CD4-positive, alpha-beta T cell treated with Interleukin-4 for 4 hours (primary cell): ENCODE measurements at places on chromosomes 13 and 19.

DNA sequence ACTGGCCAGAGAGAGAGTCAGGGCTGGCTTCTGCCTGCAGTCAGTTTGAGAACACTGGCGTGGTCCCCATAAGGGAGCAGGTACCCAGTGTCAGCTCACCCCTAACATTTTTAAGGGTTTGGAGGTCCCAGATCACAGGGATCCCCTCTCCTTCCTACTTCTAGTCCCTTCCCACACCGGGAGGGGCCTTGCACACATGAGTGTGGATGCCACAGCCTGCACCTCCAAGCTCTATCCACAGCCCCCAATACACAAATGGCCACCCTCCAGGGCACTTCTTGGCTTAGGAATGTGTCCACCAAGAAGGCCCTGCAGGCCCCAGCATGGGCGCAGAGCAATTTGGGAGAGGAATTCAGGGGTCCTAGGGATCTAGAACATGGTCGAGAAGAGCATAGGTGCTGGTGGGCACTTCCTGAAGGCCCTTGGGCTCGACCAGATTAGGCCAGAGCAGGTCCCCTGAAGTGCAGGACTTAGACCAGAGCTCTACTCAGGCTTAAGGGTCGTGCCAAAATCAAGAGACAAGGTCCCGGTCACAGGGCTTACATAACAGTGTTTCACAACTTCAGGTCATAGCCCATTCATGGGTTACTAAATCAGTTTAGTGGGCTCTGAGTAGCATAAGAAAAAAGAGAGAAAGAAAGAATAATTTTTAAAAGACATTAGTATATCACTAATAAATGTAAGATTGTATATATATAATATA, 16.0 kb downstream of the FXYD5 start:
- DNase-seq = no peak

- no peak for DNase-seq
These were observed 48.0 kb upstream of the WASF3 start for GRCh38 chr13:26509491-26509890.

DNA sequence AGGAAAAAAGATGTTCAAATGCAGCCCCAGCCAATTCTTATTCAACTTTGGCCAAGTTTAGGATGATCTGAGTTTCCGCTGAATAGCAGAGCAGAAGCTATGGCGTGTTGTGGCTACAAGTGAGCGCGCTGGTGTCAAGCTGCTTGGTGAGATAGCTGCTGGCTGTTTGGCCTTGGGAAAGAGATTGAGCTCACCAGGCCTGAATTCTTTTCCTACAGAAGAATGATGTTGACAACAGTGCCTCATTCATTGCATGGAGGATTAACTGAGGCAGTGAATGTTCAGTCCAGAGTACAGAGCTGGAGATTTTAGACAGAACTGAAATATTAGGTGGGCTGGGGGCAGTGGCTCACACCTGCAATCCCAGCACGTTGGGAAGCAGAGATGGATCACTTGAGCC, 31.5 kb upstream of the MAP3K10 start:
- no peak for DNase-seq

GRCh38 chr13:35475960-35476943, at the start of gene MAB21L1:
TSS of gene MAB21L1 (minus strand) at chr13:35476689. CDS start at chr13:35476138, 551 bp downstream.
- DNase-seq = no peak

DNA sequence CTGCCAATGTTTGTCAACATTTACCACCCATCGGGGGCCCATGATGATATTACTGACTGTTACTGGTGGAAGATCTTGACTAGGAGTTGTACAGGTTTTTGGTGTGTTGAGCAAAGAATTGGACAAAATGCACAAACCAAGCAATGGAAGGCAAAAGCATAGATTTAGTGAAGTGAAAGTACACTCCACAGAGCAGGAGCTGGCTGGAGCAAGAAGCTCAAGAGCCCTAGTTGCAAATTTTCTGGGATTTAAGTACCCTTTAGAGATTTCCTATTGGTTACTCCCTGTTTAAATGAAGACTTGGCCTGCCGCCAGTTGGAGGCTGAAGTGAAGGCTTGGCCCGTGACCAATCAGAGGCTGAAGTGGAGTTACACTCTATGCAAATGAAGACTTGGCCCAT, 128.6 kb upstream of the KL start:
- DNase-seq = no peak

DNA sequence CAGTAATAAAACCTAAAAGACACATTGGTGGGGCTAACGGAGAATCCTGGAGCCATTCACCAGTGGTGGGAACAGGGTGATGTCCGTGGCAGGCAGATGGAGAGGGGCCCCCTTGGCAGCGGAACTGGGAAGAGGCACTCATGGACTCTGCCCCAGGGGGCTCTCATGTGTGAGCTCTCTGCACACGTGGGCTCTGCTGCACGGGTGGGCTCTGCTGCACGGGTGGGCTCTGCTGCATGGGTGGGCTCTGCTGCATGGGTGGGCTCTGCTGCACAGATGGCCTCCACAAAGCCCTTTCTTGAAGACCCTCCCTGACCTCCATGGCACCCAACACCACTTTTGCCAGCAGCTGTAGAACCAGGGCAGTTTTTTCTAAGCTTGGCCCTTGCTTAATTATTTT, 52.3 kb downstream of the PARP4 start:
- DNase-seq = no peak

DNA sequence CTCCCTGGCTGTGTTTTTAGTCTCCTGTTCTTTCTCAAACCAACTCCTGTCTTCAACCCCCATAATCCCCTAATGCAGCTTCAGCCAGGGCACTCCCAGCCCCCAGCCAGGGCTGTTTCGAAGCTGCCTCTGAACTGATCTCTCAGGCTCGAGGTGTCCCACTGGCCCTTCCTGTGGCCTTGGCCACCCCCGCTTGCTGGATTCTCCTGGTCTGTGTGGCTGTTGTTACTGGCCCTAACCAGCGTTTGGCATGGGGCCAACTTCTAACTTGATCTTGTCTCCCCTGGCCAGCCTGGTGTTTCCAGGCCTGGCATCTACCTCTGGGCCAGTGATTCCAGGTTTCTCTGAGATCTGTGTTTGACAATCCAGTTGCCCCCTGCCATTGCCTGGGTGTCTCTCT, 11.0 kb downstream of the XAB2 start:
- DNase-seq = no peak

GRCh38 chr19:48740164-48740972, at the start of gene RASIP1:
TSS of gene RASIP1 (minus strand) at chr19:48740610. CDS start at chr19:48740282, 328 bp downstream.
- DNase-seq = no peak

- DNase-seq = no peak
These were observed 162.5 kb downstream of the OLFM4 start for GRCh38 chr13:53191091-53191490.

- DNase-seq = no peak
These were observed 126.9 kb downstream of the RAB20 start for GRCh38 chr13:110434629-110435028.

GRCh38 chr13:34816245-34816884, 125.7 kb upstream of the NBEA start:
- no peak for DNase-seq

GRCh38 chr13:30664689-30665275, 47.1 kb downstream of the USPL1 start:
- no peak for DNase-seq

- DNase-seq = no peak
These were observed 697.3 kb downstream of the PCDH9 start for GRCh38 chr13:66532845-66533244.

GRCh38 chr19:13975870-13976269, 23.6 kb downstream of the DCAF15 start:
- DNase-seq = no peak

DNA sequence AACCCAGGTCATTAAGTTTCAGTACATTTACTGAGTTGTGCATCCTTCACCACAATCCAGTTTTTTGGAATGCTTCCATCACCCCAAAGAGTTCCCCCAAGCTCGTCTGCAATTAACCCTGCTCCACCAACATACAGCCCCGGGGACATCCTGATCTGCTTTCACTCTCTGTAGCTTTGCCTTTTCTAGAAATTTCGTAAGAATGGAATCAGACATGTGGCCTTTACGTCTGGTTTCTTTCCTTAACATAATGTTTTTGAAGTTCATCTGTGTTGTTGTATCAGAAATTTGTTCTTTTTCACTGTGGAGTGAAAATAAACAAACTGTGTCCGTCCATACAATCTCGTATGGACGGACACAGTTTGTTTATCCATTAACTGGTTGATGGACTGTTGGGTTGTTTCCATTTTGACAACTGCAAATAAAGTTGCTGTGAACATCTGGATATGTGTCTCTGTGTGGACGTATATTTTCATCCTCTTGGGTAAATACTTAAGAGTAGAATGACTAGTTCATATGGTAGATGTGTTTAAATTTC, 2.9 kb downstream of the KLHL26 start:
- no peak for DNase-seq

DNA sequence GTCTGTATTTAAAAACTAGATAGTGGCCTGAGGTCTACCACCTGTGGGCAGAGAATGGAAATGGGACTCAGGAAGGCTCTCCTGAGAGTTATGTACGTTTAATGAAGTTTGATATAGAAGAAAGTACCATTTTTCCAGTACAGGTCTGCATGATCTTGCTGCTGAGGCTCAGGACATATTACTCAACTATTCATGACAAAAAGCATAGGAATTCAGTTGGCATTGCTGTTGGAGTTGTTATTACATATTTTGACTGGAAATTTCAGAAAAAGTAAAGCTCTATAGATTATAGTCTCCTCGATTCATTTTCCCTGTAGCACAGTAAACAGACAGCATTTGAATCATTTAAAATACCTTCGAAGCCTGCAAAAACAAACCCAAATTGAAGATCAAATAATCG, 469.8 kb downstream of the DCT start:
- no peak for DNase-seq

DNA sequence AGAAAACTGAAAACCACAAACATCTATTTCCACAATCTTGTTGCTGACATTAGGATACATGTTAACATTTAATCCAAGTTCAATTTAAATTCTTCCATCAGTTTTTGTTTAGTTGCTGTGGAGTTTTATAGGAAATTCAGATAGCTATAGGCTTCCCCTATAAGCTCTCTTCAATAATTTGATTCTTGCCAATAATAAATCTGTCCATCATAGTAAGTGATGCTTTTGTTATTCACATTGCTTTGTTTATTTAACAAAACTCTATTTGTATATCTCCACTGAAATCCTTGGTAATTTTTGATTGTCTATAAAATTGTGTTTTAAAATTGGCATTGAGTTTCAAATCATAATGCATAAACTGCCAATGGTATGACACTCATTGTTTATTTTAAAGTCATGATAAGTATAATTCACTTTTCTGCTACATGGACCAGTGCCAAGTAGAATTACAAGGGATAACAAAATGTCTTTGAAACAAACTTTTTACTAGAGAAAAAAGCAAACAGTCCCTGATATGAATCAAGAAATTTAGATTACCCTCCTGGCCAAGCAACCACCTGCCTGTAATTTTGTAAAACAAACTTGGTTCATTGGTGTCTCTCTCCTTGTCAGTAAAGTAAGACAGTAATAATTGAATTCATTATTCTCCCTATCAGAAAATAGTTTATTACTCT, 577.3 kb upstream of the GPC6 start:
- no peak for DNase-seq

DNA sequence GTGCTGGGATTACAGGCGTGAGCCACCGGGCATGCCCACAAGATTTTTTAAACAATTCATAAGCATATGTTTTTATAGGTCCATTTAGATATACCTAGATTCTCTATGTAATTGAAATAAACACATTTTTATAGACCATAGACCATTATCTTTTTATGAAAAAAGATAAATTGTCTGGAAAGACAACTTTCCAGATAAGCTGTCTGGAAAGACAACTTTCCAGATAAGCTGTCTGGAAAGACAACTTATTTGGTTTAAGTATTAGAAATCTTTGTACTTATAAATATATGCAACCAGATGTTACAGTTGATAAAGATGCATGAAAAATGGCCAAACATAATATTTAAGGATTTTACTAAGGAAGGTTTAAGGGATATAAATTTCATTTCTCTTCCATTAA, 538.5 kb downstream of the GPC6 start:
- DNase-seq = no peak

- DNase-seq = no peak
These were observed 44.9 kb downstream of the ZNF823 start for GRCh38 chr19:11693505-11694499.

- no peak for DNase-seq
These were observed 151.0 kb upstream of the TMTC4 start for GRCh38 chr13:100825557-100825956.

- DNase-seq = no peak
These were observed 10.4 kb downstream of the PNPLA6 start for GRCh38 chr19:7545904-7546303.

DNA sequence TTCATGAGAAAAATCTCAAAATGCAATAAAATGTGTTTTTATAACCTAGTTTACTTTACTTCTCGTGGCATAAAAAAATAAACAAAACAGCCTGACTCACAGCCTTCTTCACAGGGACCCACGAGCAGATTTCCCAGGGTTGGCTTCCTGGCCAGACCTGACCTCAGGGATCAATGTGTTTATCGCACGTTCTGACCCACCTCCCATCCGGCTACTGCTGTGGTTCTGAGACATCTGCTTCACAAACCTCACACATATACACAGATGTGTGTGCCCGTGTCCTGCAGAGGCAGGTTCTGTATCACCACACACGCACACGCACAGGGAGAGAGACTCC, 118.3 kb downstream of the COL4A2 start:
- DNase-seq = no peak

DNA sequence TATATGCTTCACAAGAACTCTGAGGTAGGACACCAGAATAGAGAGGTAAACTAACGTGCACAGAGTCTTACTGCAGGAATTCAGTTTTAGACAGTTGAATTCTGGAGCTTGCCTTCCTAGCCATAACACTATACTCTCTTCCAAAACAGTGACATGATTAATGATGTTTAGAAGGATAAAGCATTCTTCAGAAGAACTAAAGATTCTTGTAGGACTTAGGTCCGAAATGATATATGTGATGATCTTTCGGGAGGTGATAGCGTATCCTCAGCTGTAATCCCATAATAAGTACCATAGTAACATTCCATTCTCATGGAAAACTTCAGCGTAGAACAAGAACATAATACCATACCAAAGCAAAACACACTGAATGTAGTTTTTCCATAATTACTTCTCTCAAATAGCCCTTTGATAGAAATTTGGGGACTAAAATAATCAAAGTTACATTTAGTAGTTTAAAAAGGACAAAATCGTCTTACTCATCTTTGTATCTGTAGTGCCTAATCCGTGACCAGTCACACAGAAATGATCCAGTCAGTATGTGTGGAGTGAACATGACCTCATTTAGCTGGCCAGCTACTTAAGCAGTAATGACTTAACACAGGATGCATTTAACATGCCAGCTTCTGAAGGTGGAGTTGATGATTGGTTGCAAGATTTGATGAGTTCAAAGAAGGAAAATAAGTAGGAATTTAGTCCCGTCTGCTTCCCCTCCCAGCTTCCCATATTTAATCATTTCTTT, 38.4 kb downstream of the PIBF1 start:
- no peak for DNase-seq

DNA sequence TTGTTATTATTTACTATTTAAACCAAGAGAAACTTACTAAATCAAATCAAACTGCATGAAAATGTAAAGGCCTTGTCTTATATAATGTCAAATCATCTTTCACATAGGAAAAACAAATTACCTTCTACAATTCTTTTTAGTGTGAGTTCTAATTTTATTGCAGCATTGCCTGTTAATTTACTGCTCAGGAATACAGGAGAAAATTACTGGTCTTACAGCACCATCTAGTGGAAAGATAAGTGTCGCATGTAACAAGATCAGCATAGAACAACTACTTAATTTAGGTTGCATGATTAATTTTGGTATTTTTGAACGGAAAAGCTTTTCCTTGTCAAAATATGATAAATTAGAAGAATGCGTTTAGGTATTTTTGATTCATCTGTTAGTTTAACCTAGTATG, 502.7 kb downstream of the UQCRFS1 start:
- DNase-seq = peak; percentile 35
